ENCODE measurements at places on chromosomes 6 and 20.

DNA sequence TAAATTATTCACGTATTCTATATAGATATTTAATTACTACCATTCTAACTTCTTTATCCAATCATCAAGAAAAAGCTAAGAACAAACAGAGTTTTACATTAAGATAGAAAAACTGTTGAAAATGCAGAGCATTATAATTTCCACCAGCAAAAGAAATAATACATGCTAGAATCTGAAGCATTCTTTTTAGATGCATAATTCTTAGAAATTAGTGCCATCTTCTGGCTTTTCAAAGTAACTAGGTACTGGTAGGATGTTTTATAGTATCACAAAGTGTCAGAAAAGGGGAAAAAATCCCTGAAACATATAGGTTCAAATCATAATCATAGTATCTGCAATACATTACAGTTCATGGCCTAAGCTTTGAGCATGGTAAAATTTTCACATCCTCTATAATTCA, 178.9 kb downstream of the PHF3 start:
- DNase-seq = no peak

DNA sequence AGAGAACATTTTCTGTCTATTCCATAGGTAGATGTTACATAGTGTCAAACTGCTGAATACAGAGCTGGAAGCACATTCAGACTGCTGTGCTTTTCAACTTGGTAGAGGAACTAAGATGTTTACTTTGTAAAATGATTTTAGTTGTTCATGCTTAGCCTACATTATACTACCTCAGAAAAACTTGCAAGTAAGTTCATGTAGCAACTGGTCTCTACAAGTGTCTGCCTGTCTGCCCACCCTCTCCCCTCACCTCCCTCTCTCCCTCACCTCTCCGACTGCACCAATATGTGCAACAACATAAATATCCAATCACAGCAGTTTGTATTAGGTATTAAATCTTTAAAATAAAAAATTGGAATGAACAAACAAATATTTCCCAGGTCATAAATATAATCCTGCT, 25.3 kb downstream of the ELOVL4 start:
- DNase-seq = no peak

DNA sequence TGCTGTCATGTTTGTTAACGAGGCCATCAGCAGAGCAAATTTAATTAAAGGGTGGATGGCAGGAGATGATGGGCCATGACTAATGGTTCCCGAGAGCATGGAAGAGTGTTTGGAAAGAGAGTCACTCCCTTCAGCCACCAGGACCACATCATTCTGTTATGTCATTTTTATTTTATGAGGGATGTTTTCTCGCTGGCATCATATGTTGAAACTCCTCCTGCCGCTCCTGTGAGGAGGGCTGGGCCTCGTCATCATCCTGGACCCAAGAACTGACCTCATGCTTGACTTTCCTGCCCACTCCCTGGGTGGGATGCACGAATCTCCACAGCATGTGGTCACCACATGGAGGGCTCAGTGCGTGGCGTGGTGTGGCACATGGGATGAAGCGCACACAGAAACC, 86.4 kb upstream of the FRMD1 start:
- DNase-seq = no peak

DNA sequence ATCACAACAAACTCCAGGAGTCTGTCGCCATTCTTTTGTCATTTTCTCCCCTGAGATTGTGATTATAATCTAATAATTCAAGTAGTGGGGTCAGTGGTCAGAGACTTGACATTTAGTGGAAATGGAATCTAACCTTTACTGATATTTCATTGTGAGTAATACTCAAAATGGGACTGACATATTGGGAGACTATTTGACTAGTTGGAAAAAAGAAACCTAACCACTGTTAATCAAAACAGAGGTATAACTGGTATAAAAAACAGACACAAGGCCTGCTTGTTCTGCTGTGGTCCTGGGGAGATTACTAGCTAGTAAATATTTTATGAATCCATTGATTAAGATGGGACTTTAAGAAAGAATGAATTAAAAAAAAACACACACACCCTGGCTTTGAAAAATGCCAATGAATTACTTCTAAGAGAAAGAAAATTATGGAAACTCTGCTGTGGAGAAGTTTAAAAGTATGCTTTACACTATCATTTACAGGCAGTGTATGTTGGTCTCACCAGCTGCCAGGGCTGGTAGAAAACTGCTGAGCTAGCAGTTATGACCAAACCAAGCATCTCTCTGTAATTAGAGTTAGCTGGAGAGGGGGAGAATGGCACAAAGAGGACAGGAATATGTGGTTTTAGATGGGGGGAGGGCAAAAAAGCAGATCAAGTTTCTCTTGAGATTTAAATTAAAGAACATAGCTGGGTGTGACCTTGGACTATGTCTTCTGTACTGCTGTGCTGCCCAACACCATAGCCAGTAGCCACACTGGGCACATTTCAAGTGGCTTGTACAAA, 103.7 kb downstream of the FYN start:
- DNase-seq = no peak

DNA sequence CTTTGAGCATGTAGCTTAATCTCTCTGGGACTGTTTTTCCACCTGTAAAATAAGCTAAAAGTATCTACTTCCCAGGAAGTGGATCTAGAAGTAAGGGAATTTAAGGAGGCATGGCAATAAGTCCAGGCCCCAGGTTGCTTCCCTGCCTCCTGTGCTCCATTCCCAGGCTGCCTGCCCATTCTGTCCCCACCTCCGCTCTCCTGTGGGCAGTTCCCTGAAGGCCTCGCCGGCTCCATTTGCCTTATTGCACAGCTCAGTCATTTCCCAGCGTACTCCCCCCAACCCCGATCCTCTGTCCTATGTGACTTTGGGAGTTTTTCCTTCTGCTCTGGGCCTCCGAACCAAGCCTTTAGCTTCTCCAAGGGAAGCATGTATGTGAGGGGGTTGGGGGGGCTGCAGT, 4.6 kb downstream of the SLC29A1 start:
- no peak for DNase-seq

GRCh38 chr6:112180095-112180820, 74.1 kb downstream of the LAMA4 start:
- peak; percentile 77 for DNase-seq

DNA sequence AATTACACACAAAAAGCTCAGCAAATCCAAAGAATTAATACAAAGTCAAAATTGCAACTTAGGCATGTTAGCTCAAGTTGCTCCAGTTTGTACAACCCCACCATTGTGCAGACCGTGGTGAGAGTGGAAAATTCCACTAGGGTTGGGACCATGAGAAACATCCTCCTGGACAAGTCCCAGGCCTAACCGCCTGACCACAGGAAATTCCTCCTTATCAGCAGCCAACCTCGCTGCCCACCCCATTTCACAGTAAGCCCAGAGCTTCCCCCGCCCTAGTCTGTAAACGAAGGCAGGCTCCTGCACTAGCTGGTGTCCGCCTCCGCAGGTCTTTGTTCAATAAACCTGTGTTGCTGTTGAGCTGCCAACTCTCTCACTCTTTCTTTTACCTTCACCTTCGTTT, 1023.3 kb downstream of the EYS start:
- DNase-seq = no peak

DNA sequence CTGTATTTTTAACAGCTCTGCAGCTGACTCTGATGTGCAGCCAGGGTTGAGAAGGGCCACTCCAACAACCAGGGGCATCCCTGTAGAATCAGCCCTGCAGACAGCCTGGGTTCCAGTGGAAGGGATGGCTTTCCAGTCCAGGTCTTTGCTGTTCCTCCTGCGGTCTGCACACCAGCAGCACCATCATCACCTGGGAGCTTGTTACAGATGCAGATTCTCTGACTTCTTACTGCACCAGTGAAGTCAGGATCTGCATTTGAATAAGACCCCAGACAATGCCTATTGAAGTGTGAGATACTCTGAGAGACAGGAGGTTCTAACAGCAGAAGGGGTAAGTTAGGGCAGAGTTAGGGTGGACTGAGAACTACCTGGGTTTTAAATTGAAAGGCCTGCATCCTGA, 151.3 kb downstream of the F13A1 start:
- no peak for DNase-seq

DNA sequence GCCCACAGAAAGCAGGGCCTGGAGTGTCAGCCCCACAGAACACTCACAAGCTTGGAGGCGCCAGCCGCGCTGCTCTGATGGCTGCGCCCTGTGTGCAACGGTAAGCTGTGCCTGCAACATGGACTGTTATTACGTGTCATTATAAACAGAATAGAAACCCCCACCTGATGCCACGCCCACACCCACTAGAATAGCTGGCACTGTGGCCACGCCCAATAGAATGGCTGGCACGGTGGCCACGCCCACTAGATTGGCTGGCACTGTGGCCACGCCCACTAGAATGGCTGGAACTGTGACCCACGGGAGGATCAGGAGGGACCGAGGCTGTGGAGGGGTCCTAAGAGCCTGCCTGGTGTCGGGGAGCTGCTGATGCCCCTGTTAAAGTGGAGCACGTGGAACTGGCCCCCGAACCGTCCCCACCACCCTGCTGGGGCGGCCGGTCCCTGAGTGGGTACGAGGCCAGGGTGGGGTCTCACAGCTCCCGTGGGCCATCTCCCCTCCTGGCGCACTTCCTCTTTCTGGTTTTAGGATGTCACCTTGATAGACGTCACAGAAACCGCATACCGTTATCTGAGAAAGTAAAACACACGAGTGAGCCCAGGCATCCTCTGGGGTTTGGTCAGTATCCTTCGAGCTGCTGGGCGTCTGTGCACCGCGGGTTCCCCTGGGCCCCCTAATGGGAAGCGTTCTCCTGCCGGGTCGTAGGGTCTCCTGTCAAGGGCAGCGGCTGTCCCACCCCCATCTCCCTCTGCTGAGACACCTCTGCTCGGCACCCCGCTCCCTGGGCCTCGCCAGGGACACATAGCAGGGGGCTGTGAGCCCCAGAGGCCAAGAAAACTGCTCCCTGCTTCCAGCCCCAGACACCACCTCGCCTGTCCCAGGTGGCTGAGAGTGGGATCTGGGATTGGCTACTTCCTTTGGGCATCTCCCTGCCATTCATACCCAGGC, 25.4 kb downstream of the SLC17A9 start:
- peak; percentile 83 for DNase-seq

GRCh38 chr6:16205377-16206144, 32.8 kb upstream of the GMPR start:
- no peak for DNase-seq

GRCh38 chr20:23260181-23260840, 90.3 kb upstream of the NXT1 start:
- DNase-seq = no peak

GRCh38 chr20:58146746-58147140, 81.7 kb downstream of the ANKRD60 start:
- no peak for DNase-seq

- DNase-seq = no peak
Observed at GRCh38 chr6:93300661-93301060, 118.7 kb downstream of the EPHA7 start.

DNA sequence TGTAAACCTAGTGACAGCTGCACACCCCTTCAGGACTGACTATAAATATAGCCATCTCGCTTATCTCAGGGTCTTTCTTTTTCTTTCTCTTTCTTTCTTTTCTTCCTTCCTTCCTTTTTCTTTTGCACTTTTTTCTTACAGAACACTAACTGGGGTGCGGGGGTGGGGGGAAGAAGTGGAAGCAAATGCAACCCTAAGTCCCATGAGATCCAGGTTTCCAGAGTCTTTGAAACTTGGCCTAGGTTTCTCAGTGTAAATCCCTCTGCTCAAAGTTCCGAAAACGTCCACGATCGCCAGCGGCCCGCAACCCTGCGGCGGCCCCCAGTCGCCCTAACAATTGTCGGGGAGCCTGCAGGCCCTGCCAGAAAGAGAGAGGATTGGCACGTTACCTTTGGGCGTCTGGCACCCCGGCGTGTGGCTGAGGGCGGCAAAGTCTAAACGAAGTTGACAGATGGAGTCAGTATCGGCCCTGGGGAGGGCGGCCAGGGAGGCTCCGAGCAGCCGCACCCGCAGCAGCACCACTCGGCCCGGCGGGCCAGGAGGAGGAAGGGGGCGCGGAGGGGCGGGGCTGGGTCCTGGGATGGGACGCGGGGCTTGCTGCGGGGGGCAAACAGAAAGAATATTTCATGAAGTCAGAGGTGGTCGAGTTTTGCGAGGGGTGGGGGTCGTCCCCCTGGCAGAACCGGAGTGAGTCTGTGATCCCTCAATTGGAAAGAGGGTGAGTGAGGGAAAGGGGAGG, 577 bp upstream of the FOXF2 start:
- no peak for DNase-seq

DNA sequence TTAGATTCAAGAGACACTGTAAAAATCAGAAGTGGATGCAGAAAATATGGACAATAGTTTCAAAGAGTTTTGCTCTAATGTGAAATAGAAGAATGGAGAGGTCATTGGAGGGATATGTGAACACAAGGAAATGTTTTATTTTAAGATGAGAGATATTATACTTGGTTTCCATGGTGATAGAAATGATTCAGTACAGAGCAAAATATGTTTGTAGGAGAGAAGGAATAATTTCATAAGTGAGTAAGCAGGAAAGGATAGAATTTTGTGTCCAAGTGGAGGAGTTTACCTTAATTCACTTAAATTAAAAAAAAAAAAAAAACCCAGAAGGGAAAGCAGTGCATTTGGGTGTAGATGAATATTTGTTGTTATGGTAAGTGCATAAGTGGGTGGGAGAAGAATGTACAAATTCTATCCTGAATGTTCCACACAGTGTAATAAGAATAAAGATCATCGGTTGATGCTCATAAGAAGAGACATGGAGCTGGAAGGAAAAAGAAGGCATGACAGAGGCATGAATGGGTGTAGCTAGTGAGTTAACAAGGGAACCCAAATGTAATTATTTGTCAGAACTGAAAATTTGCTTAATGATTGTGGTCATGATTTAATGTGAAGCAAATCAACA, 688.9 kb upstream of the GJE1 start:
- DNase-seq = no peak

GRCh38 chr20:46588532-46589511, 38.4 kb upstream of the OCSTAMP start:
- no peak for DNase-seq

- no peak for DNase-seq
Observed at GRCh38 chr6:163404825-163405265, 9.7 kb upstream of the QKI start.

- DNase-seq = no peak
Observed at GRCh38 chr6:109456710-109457561, 1.4 kb upstream of the MICAL1 start.

GRCh38 chr6:90388395-90388794, 91.8 kb upstream of the BACH2 start:
- DNase-seq = no peak

DNA sequence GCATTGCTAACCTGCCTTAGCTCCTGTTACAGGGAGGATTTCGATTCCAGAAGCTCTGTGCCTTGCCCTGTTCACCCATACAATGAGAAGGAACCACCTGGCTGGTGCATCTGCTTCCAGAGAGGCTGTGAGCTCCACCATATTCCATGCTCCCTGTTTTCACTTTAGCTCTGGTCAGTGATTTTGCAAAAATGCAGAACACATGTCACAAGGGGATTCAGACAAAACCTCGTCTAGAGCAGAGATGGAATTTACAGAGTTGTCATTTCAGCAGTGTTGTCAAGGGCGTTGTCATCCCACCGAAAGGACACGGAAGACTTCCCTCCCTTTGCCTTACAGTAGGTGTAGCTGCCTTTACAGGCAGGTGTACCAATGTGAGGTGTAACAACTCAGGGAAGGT, 223.0 kb upstream of the ARID1B start:
- DNase-seq = no peak

Data from CD4-positive, alpha-beta T cell treated with Interleukin-2 at 100 ng/mL for 4 hours (primary cell).